CD4-positive, alpha-beta T cell (primary cell): ENCODE measurements at places on chromosomes 16 and 17. TPM values are rescaled to one million over a fixed set of nuclear protein-coding genes. Genes with fewer than 3 reads are reported as not detected.

DNA sequence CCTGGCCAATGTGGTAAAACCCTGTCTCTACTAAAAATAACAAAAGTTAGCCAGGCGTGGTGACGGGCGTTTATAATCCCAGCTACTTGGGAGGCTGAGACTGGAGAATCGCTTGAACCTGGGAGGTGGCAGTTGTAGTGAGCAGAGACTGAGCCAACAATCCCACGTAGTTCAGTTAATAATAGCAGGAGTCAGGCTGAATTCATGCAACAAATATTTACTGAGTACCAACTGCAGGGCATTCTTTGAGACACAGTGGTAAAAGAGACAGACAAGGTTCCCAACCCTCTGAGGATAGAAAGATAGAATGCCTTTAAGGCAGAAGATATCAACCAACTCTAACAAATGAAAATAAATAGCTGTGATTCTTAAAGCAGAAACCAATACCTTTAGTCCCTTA lies 39.1 kb downstream of the SPOP start:
- H3K27ac ChIP-seq: no peak overlapping the region
- H3K27me3 ChIP-seq: no peaks in the 10 kb centered on the region
- H3K4me3 ChIP-seq: no peak overlapping the region
- no peak for DNase-seq
- no peaks in the 10 kb centered on the region for H3K4me1 ChIP-seq

- no peaks in the 10 kb centered on the region for H3K4me1 ChIP-seq
- H3K36me3 ChIP-seq: no peaks in the 10 kb centered on the region
- no peaks in the 10 kb centered on the region for H3K27me3 ChIP-seq
- DNase-seq: no peak
- H3K4me3 ChIP-seq: no peak overlapping the region
These were observed 630 bp downstream of the MILR1 start for GRCh38 chr17:64449545-64449944.

- H3K4me1 ChIP-seq: no peaks in the 10 kb centered on the region
- H3K27ac ChIP-seq: no peak overlapping the region
- H3K36me3 ChIP-seq: no peaks in the 10 kb centered on the region
- no peak overlapping the region for H3K4me3 ChIP-seq
- no peaks in the 10 kb centered on the region for H3K27me3 ChIP-seq
These were observed 225.5 kb downstream of the STX8 start for GRCh38 chr17:9350080-9350479.

DNA sequence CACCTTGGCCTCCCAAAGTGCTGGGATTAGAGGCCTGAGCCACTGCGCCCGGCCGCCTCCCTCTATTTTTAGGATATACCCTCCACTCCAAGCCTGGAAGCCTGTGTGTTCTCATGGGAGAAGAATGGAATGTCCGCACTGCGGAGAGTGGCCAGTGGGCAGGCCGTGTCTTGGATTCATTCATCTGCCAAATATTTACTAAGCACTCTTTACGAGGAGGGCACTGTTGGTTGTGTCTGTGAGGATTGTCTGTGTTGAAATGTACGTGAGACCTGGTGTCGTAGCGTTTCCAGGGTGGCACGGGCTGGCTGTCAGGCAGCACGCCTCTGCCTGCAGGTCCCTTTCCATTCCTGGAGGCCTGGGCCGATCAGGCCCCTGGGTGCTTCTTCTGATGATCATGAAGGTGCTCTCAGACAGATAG lies 19.2 kb downstream of the PGS1 start:
- peaks cover 93% of the 10 kb centered on the region for H3K36me3 ChIP-seq
- no peak overlapping the region for H3K27ac ChIP-seq
- no peak overlapping the region for H3K4me3 ChIP-seq
- DNase-seq: no peak

The SPATA32 gene
- total RNA-seq: 0.20 TPM

DNA sequence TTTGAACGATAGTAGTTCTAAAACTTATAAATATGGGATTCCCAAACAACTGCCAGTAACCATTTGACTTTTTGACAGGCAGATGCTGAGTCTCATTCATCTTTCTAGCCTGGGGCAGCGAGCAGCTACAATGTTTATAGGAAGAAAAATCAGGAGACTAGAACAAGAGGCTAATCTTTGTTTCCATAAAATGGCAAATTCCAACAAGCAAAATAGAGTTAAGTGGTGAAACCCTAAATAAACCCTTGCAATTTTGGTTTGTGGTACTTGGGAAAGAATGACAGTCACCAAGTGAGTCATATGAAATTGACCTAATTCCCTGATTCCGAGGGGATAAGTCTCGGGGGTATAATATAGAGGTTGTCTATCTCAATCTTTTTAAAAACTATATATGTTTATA lies 27.3 kb upstream of the HS3ST2 start:
- no peak overlapping the region for H3K27ac ChIP-seq
- DNase-seq: no peak
- no peaks in the 10 kb centered on the region for H3K36me3 ChIP-seq
- no peak overlapping the region for H3K4me3 ChIP-seq

The FAM20A gene
- total RNA-seq: not detected

DNA sequence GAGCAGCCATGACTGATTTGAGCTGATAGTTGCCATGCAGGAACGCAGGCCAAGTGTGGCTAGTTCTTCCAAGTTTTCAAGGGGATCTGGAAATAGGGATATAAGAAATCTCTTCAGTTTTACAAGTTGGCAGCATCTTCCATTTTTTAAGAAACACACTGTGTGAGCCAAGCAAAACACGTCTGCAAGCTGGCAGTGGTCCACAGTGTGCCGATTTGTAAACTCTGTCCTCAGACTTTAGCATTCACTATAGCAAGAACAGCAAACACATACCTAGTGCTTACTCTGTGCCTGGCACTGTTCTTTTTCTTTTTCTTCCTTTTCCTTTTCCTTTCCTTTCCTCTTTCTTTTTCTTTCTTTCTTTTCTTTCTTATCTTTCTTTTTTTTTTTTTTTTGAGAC lies 2.9 kb downstream of the ORAI3 start:
- no peak for DNase-seq
- H3K4me3 ChIP-seq: no peak overlapping the region
- H3K4me1 ChIP-seq: peaks cover 39% of the 10 kb centered on the region
- no peak overlapping the region for H3K27ac ChIP-seq
- H3K27me3 ChIP-seq: no peaks in the 10 kb centered on the region

DNA sequence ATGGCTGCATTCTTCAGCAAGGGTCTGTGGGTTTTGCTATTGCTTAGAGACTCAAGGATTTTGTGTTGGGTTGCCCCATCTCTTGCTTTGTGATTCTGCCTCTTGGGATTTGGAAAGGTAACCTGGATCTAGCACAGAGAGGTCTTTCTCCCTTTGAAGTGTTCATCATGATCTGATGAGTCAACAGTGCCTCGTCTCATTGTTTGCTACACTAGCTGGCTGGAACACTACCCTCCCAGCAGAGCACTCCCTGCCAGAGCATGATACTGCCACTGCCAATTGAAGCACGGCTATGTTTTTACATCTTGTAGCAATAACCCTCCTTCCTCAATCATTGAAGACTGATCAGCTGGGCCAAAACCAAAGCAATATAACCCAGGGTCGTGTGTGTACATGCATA lies 361.0 kb downstream of the CDH13 start:
- no peak overlapping the region for H3K4me3 ChIP-seq
- no peak for DNase-seq
- no peaks in the 10 kb centered on the region for H3K4me1 ChIP-seq
- no peaks in the 10 kb centered on the region for H3K27me3 ChIP-seq
- H3K36me3 ChIP-seq: no peaks in the 10 kb centered on the region
- no peak overlapping the region for H3K27ac ChIP-seq

The ETV4 gene
- not detected for total RNA-seq

The RMI2 gene
- 1.3 TPM for total RNA-seq

GRCh38 chr17:39118674-39119419 lies 32.6 kb downstream of the PLXDC1 start:
- H3K27ac ChIP-seq: no peak overlapping the region
- H3K36me3 ChIP-seq: no peaks in the 10 kb centered on the region
- no peaks in the 10 kb centered on the region for H3K4me1 ChIP-seq
- no peaks in the 10 kb centered on the region for H3K27me3 ChIP-seq
- H3K4me3 ChIP-seq: no peak overlapping the region

GRCh38 chr16:11727796-11728543 lies 14.7 kb downstream of the TXNDC11 start:
- H3K4me1 ChIP-seq: peaks cover 14% of the 10 kb centered on the region
- peaks cover 75% of the 10 kb centered on the region for H3K36me3 ChIP-seq
- no peak overlapping the region for H3K27ac ChIP-seq
- DNase-seq: no peak
- no peaks in the 10 kb centered on the region for H3K27me3 ChIP-seq

DNA sequence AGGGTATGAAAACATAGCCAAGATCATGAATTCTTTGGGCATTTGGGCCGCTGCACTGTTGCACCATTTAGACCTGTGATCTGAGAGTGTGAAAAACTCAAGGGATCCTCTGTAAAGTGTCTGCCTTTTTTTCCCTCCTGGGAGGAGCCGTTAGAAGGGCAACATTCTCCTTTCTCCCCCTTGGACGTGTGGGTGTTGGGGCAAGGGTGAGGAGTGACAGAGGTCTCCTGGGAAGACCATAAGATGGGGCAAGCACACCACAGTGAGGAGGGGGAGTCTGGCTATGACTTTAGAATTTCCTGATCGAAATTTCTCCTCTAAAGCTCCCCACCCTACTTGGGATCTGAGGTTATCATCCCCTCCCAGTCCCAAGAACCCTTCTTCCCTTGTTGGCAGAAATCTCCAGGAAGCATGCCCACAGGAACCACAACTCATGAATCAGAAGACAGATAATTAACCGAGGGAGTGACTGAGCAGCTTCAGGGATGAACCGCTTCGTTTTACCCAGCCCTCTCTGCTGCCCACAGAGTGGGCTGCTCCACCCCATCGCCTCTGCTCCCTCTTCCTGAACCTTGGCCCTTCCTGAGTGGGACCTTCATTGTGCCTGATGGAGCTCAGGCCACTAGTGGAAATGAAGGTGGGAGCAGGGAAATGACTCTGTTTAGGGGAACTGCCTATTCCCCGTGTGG lies 4.2 kb downstream of the ITGB3 start:
- H3K36me3 ChIP-seq: no peaks in the 10 kb centered on the region
- no peak overlapping the region for H3K27ac ChIP-seq
- H3K4me3 ChIP-seq: no peak overlapping the region

The APOBR gene
- total RNA-seq: 6.1 TPM

The HS3ST2 gene
- total RNA-seq: not detected

The ARHGAP44 gene
- not detected for total RNA-seq

DNA sequence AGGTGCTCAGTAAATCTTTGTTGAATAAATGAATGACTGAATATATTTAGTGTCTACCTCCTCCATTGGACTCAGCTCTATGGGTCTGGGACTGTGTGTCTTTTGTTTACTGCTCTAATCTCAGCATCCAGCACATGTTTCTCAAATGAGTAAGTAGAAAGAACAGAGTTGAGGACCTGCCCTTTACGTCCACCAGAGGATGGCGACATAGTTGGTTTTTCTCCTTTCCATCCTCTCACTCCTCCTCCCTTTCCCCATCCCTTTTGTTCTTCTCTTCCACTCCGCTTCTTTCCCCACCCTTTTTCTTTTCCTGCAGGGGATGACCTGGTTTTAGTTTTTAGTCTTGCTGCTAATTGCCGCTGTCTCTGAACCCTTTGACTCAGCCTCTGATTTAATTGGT lies 12.1 kb upstream of the CHP2 start:
- no peaks in the 10 kb centered on the region for H3K36me3 ChIP-seq
- no peak overlapping the region for H3K4me3 ChIP-seq
- no peaks in the 10 kb centered on the region for H3K4me1 ChIP-seq
- H3K27ac ChIP-seq: no peak overlapping the region

The BEAN1 gene
- total RNA-seq: not detected
